ENCODE measurements at places on chromosomes 3 and 15.

DNA sequence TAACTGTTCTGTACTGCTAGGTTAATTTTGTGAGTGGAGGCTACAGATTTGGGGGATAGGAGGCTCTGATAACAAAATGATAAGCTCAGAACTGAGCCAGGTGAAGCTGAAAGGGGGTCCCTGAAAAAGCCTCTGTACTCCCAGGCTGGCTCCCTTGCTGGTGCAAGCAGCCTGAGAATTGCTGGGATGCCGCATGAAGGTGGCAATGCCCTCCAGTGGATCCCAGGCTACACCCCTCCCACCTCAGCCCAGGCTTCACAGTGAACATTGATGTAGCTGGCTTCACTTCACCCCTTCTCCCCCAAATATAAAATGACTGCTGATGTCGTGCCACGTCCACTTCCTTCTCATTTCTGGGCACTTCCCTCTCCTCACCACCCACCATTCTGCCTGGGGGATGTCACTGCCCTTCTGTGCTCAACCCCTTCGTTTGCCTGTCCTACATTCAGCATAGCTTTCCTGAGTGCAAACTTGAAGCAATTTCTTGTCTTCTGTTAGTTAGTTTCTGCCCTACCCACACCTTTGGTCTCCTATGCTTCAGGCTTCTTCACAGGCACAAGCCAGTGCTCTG is 9.7 kb upstream of the ARHGEF26 start:
- no peak for DNase-seq

DNA sequence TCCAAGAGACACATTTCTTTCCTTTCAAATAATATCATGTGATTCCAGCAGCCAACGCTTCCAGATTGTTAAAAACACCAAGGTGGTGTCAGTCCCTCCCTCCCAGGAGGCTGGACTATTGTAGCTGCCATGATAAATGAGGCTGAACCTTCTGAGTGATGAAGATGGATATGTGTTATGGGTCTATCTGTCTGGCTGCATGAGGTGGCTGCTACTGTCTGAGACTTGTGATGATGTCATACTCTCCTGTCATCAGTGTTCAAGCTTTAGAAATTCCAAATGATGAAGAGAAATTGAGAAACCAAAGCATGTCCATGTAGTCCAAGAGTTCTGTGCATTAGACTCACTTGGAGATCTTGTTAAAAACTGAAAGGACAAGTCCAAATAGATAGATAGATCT is 683.0 kb downstream of the NTRK3 start:
- DNase-seq: no peak

DNA sequence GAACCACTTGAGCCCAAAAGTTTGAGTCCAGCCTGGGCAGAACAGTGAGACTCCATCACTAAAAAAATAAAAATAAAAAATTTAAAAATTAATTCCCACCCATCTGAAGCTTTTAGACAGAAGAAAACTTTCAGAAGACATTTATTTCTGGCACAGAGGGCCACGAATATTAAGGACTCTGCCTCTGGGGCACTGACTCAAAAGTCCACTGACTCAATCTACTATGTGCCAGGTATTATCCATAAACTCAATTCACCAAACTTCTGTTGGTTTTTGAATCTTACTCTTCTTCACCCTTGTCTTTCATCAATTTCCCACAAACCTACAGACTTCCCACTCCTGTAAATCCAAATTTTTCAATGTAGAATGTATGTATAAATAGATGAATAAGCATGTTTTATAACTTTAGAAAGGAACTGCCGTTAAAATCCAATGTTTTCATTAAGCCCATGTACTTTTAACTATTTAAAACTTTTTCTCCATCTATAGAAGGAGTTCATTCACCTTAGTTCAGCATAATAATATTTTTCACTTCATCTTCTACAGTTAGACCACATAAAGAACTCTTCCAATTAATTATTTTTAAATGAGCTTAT is 19.9 kb downstream of the ATP13A3 start:
- DNase-seq: no peak

- no peak for DNase-seq
Observed at GRCh38 chr15:72706266-72706665, 20.3 kb downstream of the BBS4 start.

DNA sequence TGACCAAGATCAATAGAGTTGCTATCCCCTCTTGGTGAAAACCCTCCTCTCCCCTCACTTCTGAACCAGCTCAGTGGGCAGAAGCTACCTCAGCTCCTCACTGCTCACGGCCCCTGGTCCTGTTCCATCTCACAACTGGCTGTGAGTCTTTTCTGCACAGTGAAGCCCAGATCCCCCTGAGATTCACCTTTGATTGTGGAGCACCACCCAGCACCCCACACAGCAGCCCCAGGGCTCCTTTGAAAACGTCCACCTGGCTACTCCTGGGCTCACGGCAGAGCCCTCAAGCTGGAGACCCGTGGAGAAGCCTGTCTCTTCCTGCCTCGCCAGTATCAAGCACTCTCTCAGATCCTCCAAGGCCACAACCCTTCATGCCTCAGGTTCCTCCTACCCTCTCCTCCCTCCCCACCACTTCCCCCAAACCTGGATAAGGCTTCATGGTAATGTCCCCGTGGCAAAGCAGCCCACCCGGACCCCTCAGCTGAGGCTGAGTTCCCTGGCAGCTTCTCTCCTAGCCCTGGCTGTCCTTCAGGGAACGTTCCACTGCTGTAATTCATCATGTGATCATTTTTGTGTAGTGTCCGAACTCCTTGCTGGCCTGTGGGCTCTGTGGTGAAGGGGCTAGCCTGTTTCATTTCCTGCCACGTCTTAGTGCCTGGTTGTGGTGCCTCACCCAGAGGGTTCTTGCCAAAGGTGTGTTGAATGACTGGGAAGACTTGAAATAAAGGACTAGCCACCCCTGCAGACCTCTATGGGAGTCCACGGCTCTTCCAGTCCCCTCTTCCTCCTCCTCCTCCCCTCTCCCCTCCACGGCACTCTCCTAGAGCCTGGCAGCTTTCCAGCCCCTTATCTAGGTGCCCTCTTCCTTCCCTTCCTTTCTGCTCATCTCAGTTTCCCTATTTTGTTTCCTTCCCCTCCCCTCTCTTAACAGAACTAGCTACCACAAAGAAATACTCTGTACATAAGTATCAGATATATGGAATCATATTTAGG is 44.5 kb downstream of the KY start:
- DNase-seq: no peak

DNA sequence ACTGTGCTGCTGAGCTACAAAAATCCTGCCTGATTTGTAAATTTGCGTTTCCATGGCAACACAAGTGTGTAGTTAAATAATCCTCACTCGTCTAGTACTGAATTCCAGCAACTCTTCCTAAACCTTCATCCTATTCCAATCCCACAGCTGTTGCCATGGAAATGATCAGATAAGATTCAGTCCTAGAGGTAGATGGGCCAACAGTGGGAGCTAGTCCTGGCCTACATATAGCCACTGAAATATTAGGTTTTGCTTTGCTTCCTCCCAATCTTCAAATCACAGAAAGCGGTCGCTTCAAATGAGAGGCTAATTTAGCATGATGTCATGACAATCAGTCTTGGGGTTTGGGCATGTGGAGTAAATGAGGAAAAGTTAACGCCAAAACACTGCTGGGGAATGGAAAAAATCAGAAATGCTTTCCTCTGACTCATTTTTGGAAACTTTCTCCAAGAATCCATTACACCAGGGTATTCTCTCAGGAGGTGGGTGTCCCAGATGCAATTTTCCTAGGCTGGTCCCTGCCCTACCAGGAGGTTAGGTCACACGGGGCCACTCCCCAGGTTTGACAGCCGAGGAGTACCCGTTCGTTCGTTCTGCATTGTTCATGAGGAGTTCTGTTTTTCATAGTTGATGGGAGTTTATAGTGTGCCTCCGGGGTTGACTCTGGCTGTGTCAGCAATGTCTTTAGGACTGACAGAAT is 159.2 kb upstream of the SLCO3A1 start:
- DNase-seq: no peak

GRCh38 chr15:101207867-101208288 is 44.0 kb downstream of the CHSY1 start:
- no peak for DNase-seq

DNA sequence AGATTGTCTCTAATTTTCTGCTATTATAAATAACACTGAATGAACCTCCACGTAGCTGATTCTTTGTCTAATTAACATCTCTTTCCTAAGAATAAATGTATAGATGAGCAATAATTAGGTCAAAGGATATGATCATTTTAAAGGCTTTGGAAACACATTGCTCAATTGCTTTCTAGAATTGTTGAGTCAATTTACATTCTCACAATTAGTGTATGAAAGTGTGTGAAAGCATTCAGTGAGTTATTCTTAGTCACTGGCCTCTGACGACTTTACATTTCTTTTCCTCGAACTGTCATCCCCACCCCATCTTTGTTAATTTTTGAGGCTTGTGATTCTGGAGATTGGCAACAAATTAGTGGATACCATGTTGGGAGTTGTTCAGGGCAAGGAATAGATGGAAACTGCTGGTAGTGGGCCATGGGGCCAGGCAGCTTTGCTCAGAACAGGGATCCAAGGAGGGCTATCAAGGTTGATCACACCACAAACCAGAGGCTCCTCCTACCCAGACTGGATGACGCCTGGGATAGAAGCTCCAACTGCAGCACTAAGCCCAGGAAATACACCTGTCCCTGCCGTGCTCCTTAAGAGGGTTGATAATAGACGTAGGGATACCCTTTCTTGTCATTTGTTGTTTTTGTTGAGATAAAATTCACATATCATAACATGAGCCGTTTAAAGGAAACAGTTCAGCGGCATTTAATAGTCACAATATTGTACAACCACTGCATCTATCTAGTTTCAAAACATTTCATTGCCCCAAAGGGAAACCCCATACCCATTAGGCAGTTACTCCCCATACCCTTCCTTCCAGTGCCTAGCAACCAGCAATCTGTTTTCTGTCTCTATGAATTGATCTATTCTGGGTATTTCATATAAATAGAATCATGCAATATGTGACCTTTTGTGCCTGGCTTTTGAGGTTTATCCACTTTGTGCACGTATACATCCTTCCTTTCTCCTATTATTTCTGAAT is 27.9 kb downstream of the EIF1B start:
- DNase-seq: no peak

- no peak for DNase-seq
Observed at GRCh38 chr3:38257583-38257982, 8.0 kb upstream of the SLC22A13 start.

GRCh38 chr15:69794645-69795469 is 302.9 kb downstream of the TLE3 start:
- no peak for DNase-seq

GRCh38 chr3:5181469-5182141 is 5.9 kb upstream of the EDEM1 start:
- no peak for DNase-seq

DNA sequence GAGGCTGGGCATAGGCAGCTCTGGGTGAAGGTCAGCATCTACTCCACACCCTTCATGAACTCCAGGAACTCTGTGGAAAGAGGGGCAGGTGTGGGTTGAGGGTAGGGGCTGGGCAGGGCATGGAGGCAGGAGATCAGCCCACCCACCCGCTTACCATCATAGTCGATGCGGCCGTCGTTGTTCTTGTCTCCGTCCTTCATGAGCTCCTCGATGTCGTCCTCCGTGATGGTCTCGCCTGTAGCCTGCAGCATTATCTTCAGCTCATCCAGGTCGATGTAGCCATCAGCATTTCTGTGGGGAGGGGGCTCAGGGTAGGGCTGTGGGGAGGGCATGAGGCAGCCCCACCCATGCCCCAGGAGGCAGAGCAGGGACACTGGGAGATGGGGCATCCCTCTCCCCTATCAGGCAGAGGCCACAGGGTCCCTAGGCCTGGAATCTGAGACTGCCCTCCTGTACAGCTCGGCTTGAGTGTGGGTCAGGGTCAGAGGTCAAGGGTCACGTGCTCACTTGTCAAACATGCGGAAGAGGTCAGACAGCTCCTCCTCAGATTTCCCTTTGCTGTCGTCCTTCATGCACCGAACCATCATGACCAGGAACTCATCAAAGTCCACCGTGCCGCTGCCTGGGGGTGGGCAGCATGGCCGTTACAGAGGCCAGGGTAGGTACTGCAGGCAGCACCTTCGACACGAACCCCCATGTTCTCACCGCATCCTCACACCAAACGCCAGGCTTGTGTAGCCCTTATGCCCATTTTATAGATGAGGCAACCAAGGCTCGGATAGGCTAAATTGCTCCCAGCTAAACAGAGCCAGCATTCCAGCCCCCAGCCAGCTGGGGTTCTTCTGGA is 2.4 kb downstream of the TNNC1 start:
- DNase-seq: no peak

DNA sequence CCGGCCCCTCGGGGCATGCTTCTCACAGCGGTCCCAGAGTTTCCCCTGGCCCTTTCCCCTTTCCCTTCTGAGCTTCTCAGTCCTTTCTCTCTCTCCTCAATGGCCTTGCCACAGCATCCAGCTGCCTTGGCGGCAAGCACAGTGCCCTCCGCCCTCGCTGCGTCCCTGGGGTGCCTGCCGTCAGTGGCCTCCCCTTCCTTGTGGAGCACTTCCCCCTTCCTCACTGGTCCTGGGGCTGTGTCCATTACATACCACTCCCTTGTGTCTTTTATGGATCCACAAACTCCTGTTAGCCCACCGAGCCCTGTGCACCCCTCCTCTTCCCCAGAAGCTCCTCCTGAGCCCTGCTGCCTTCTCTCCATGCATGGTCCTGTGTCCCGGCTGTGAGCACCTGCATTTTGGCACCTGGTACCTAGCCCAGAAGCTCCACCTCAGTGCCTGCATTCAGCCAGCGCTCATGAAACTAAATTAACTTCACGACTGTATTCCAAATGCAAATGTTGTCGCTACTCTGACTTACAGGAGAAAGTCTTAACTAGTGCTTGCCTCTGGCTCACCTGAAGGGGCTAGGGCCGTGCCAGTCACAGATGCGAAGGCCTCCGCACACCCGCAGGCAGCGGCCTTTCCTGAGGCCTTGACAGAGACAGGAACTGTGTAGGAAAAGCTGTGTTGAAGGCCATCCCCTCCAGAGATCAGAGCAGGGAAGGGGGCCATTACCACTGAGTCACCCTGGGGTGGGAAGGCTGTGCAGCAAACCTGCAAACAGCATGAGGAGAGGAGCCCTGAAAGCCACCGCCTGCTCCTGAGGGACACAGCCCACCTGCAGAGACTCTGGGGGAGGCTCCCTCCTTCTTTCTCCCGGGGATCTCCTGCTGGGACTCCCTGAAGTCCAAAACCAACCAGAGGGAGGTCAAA is 19.1 kb upstream of the KLF13 start:
- peak; percentile 10 for DNase-seq

All from activated CD4-positive, alpha-beta memory T cell treated with anti-CD3 and anti-CD28 coated beads, Interleukin-2, amount 10 ng/mL, durations not matched to agents 7 days and 5 days (primary cell).